ENCODE measurements at places on chromosomes 11 and 22.

- DNase-seq, result no peak
Observed at GRCh38 chr22:31080164-31080847, 812 bp upstream of the SMTN start.

GRCh38 chr22:25514436-25515180 lies 49.9 kb upstream of the GRK3 start:
- DNase-seq, result no peak

DNA sequence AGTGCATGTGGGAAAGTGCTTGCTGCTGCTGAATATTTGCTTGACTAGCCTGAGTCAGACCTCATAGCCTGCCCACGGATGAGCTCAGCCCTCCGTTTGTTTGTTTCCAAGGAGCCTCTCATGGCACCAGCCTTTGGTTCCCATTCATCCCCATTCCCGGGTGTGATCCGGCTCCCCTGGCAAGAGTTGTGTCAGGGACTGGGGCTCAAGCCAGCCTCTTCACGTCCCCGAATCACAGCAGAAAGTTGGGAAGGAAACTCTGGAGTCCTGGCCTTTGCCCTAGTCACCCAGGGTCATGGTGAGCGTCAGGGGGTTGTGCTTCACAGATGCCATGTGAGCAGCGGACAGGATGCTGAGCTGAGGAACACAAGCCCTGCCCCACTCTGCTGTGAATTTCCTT lies 13.8 kb downstream of the SEC14L3 start:
- no peak for DNase-seq

- no peak for DNase-seq
Observed at GRCh38 chr22:28442711-28443525, 236.7 kb downstream of the TTC28 start.

DNA sequence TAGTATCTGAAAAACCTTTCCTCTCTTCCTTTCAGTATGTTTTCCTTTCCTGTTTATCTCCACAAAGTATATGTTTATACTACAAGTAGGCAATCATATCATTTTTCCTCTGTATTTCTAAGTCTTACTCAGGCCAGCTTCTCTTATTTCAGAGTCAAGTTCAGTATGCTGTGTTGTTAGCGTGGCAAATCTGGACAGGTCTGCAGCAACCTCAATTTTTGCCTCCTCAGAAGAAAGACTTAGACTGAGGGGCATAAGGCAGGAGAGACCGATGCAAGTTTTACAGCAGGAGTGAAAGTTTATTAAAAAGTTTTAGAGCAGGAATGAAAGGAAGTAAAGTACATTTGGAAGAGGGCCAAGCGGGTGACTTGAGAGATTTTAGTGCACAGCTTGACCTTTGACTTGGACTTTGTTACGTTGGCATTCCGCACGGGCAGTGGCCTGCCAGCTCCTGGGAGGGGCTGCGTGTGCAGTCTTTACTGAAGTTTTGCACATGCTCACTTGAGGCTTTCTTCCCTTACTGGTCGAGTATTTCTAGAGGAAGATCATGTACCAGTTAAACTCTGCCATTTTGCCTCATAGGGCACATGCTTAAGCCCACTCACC lies 343.2 kb downstream of the NTM start:
- DNase-seq, result no peak

- no peak for DNase-seq
Observed at GRCh38 chr11:69841170-69841858, 22.1 kb upstream of the FGF3 start.

All from NCI-H1105 treated with DMSO at 0.1 percent for 48 hours (cell line).